GM13976 (cell line): ENCODE measurements at places on chromosomes 2 and 18.
A peak's percentile ranks its signal among the peaks of the same experiment; 100 is the strongest.

- no peak for DNase-seq
Measured at GRCh38 chr18:36131692-36132483, 2.2 kb downstream of the ELP2 start.

GRCh38 chr18:12658426-12659138 lies 675 bp upstream of the SPIRE1 start:
- no peak for DNase-seq

DNA sequence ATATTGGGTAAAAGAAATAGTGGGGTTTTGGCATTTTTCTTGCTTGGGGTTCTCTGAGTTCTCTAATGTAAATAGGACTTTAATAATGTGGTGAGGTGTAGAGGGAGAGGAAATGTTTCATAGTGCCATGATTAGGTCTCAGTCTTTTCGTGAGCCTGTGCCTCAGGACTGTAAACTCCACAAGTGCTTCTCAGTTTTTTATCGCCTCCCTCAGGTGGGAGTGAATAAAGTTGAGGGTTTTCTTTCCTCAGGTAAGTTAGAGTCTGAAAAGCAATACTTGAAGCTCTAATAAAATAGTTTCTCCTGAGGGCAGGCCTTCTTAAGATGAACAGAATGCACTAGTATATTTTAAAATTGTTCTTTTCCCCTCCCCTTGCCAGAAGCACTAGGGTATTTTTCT lies 243.1 kb upstream of the SETBP1 start:
- DNase-seq = no peak

- DNase-seq = no peak
Measured at GRCh38 chr2:36407413-36407812, 51.8 kb downstream of the CRIM1 start.

GRCh38 chr2:6919901-6920742 lies 2.9 kb downstream of the RNF144A start:
- no peak for DNase-seq

- no peak for DNase-seq
Measured at GRCh38 chr2:99389371-99389770, 52.2 kb downstream of the EIF5B start.

GRCh38 chr18:297936-298335 lies 30.1 kb upstream of the THOC1 start:
- DNase-seq = no peak

DNA sequence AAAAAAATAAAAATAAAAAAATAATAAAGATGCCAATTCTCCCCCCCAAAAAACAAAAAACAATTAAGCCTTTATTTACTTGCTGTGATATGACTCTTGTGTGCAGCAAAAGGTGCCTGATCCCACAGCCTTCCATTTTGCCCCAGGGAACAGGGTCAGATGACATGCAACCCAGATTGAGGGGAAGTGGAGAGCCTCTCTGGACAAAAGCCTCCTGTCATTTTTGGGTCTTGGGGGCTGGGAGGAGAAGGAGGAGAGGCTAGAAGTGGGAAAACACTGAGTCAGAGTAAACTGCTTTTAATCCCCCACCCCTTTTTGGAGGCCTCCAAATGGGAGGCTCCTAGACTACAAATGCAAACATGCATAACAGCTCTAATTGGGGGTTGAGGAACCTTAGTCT lies 46.6 kb upstream of the SCG2 start:
- DNase-seq = no peak

- DNase-seq = no peak
Measured at GRCh38 chr2:45002686-45003085, 6.6 kb downstream of the SIX2 start.

GRCh38 chr18:50579061-50579774 lies 19.3 kb downstream of the MAPK4 start:
- DNase-seq = no peak

DNA sequence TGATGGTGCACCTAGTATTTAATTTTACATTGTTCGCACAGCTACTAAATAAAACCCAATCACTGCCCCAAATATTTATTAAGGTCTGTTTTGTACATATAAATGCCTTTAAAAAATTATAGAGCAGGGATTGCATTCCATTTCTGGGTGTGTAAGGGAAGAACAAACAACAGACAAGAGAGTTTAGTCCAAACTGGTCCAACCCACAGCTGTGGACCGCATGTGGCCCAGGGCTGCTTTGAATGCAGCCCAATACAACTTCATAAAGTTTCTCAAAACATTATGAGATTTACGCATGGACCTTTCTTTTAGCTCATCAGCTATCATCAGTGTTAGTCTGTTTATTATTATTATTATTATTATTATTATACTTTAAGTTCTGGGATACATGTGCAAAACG lies 114.8 kb upstream of the LRATD1 start:
- DNase-seq = no peak

DNA sequence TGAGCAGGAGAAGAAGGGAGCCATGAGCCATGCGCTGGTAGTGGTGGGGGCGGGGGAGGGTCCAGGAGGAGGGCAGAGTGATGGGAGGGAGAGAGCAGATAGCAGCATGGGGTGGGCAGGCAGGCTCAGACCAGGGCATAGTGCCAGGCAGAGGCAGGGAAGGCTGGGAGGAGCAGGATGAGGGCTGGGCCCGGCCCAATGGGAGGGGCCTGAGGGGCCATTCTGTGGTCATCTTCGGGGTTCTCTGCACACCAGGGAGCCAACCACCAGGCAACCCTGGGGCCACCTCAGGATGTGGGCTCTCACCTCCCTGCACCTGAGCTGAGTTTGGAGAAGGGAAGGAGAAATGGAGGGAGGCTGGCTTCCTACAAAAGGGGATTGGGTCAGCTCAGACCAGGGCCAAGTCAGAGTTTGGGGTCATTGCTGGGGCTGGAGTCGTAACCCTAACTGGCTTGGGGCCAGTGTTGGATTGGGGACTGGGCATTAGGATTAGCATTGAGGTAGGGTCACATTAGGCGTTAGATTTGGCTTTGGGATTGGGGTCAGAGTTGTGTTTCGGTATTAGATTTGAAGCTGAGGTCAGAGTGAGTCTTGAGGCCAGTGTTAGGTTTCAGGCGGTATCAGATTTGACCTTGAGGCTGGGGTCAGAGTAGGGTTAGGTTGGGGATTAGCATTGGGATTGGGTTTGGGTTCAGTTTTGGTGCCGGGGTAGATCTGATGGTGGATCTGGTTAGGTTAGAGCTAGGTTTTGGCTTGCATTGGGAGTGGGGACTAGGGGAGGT lies 11.2 kb downstream of the VIL1 start:
- peak; percentile 28 for DNase-seq

DNA sequence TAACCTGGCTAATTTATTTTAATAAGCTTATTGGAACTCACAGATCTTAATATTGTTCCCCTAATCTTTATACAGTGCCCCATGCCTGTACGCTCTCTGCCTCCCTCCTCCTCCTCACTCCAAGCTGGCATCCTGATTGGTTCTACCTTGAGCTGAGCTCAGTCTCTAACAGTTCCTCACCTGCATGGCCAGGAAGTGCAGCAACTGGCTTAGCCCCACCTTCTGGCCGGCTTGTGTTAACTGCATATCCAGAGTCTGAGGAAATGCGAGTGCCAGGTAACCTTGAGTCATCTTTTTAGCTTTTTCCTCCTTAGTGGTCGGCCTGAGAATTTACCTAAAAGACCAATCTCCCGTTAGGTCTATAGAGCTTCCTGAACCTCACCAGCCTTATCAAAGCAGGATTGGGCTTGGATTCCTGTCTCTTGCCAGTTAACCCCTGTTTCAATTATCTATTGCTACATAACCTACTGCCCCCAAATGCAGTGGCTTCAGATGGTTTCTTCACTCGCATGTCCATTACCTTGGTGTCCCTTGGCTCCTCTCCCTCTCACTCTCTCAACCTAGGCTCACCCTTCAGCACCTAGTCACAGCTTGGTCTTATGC lies 89.5 kb upstream of the STK39 start:
- DNase-seq = peak; percentile 27

DNA sequence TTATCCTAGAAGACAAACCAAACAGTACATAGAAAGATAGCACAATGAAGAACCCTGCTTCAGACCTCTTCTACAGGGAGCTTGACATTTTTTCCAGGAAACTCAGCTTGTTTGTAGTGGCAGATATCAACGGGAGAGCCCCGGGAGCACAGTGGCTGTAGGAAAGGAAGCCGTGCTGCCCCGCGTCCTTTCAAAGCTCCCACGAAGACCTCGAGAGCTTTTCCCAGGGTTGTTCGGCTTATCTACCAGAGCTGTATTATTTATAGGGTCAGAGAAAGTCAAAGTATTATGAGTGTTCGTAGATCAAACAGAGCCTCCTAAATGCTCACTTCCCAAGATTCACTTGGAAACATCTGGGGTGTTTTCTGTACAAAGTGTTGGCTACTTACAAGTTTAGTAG lies 167.1 kb upstream of the COPS8 start:
- no peak for DNase-seq

- DNase-seq = no peak
Measured at GRCh38 chr2:2742726-2743125, 411.7 kb upstream of the MYT1L start.

DNA sequence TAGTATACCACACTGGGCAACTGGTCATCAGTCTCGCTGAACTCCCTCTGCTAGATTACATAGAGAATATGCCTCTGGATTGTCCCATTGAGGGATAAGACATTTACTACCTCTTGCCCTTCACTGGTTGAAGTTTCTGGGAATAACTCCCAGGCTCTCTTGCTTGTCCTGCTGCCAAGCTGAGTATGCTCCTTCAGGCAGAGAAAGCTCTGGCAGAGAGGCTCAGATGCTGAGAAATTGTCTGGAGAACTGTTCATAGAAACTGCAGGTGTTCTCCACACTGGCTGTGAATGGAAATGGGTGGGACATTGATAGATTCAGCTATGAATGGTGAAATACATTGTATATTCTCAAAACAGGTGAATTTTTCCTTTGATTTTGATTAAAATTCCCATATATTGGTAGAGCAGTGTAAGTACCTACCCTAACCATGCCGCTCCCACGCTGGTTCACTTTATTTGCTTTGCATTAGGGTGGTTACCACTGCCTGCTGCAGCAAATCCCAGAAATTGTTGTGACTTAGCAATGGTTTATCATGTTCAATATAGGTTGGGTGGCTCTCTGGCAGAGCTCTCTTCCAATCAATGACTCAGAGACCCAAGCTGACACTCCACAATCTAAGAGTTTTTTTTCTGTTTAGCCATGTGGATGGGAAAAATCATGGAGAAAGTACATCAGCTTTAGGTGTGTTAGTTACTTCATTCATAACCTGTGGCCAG lies 36.7 kb downstream of the FAM117B start:
- DNase-seq = no peak

DNA sequence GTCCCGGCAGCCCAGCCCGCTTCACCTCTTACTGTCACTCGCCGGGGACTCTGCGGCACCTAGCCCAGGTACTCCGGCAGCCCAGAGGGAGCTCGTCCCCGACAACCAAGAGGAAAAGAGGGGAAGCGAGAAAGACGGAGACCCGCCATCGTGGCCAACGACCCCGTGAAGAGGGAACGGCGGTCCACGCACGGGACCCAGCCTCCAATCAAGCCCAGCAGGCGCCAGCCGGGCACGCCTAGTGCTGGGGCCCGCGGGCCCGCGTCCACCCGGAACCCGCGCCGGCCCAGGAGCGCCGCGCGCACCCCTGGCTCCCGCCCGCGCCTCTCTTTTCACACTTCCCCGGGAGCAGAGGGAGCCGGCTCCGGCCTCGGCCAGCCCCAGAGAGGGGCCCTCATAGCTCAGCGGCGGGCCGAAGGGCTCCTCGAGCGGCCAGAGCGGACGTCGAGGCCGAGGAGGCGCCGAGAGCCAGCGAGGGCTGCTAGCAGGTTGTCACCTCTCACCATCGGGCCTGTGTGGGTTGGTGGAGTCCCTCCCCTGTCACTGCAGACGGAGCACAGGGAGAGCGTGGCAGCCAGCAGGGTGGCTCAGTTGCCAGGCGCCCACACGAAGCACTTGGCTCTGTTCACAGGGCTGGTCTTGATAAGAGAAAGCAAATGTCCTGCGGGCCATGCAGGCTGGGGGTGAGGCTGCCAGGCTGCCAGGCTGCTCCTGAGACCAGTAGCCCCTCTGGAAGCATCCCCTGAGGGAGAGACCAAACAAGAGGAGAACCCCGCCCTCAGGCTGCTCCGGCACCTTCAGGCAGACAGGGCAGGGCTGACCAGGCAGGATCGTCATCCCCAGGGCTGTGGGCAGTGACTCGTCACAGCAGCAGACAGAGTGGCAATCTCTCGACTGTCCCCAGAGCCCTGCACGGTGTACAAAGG lies 36.9 kb upstream of the KLF11 start:
- DNase-seq = no peak

DNA sequence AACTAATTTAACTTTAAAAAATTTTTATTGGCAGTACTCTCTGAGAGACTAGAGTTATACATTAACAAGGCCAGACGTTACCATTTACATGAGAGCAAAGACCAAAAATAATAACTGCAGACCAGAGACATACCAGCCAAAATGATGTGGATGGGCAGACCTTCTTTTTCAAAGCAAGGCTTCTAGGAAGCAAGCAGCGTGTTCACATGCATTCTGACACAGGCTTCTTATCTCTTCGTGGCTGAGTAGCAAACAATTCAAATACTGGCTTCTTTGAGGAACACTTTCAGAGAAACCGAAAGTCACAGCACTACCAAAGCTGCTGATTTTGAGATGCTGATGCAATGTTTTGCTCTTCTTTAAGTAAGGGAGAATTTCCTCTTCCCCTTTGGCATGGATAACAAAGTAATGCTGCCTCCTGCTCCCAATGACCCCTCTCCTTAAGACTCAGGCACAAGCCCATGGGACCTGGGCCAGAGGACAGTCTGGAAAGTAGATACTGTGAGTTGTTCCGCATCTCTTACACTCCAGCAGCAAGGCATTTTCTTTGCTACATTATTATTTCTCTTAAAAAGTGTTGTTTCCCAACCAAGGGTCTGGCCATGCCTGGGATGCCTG lies 181.9 kb downstream of the MREG start:
- peak; percentile 28 for DNase-seq

GRCh38 chr18:6273423-6273822 lies 141.3 kb downstream of the L3MBTL4 start:
- no peak for DNase-seq

GRCh38 chr2:140512106-140512505 lies 1618.7 kb downstream of the LRP1B start:
- DNase-seq = no peak

DNA sequence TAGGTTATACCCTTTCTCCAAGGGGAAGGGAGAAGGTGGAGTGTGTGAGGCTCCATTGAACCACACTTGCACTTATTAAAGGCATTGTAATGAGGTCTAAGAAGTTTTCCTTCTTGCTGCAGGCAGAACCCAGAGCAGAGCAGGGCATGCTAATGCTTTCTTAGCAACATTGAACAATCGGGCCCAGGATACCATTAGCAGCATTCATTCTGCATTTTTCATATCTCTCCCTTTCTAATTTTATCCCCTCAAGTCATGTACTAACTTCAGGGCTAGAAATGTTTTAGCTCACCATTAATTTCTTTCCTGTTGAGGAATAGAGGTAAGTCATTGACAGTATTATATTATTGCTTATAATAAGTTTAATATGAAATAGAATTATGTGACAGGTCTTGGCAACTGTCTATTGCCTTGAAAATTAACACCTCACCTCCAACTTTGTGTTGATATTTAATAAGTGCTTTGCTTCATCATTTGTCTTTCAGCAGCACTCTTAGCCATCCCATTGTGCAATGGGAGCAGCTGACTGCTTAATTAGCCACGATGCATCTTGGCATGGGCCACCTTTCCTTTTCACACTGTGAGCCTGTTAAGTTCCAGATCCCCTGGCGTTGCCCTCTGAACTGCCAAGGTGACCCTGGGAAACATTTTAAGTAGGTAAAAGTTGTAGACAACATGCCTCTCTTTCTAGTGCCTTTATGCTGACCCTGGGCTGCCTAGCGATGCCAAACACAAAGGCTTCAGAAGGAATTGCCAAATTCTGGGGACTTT lies 300.8 kb upstream of the MEX3C start:
- no peak for DNase-seq

GRCh38 chr18:58135183-58135641 lies 91.2 kb downstream of the NEDD4L start:
- no peak for DNase-seq

GRCh38 chr2:128354161-128354560 lies 35.5 kb upstream of the HS6ST1 start:
- DNase-seq = no peak
